ENCODE measurements at places on chromosomes 7 and 10.

GRCh38 chr10:79434821-79435251, 10.6 kb downstream of the ZCCHC24 start:
- DNase-seq, result no peak

DNA sequence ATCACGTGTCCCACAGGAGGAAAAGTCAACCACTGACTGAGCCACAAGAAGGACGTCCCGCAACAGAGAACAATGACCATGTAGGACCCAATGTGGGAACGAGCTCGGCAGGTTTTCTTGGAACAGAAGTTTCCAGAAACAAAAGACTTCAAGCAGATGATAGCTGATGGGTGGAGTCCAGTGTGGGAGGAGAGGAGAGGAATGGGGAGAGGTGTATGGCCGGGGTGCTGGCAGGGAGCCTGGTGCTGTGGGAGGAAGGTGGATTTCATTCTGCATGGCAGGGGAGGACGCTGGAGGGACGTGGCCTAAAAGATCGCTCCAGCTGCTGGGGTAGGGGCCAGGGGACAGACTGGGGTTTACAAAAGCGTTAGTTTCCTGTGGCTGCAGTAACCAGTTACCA, 48.5 kb upstream of the LMTK2 start:
- no peak for DNase-seq

GRCh38 chr10:129541200-129541599, 74.2 kb downstream of the MGMT start:
- no peak for DNase-seq

- DNase-seq, result no peak
These were observed 20.9 kb downstream of the WBP1L start for GRCh38 chr10:102764470-102765161.
